ENCODE measurements at places on chromosomes 2 and 18. TPM values are rescaled to one million over a fixed set of nuclear protein-coding genes. Genes with fewer than 3 reads are reported as not detected.

C2orf78 gene
- total RNA-seq, result not detected

PLGLB1 gene
- total RNA-seq, result 0.48 TPM

KRTCAP3 gene
- total RNA-seq, result not detected

ZNF892 gene
- 0.25 TPM for total RNA-seq

CHRND gene
- total RNA-seq, result not detected

MERTK gene
- total RNA-seq, result 1.9 TPM

ALPI gene
- total RNA-seq, result not detected

UGT1A1 gene
- total RNA-seq, result 0.39 TPM

GCKR gene
- 0.36 TPM for total RNA-seq

PFN4 gene
- total RNA-seq, result 1.1 TPM

DCDC2C gene
- 0.38 TPM for total RNA-seq

AQP12A gene
- total RNA-seq, result not detected

RETSAT gene
- 58.7 TPM for total RNA-seq

NAT8 gene
- not detected for total RNA-seq

APOB gene
- not detected for total RNA-seq

ALPG gene
- 0.33 TPM for total RNA-seq

NEU4 gene
- total RNA-seq, result 0.21 TPM

EPB41L5 gene
- total RNA-seq, result 4.1 TPM

CFAP65 gene
- total RNA-seq, result 0.48 TPM

DSG4 gene
- not detected for total RNA-seq

ANKRD30BL gene
- total RNA-seq, result not detected

IL36RN gene
- total RNA-seq, result 0.21 TPM

SERPINB2 gene
- not detected for total RNA-seq

STAT4 gene
- total RNA-seq, result 3.2 TPM

CTIF gene
- 14.5 TPM for total RNA-seq

SLC4A3 gene
- total RNA-seq, result 3.0 TPM

Data from A549 treated with Mapracorat at 1 μM for 4 hours (cell line).